Stimulated activated CD4-positive, alpha-beta T cell treated with anti-CD3 and anti-CD28 coated beads, Interleukin-1b, Interleukin-23, amount 100 ng/mL, for 24 hours (primary cell): ENCODE measurements at places on chromosomes 5 and 9.

- no peak for DNase-seq
These were observed 233.3 kb downstream of the BNC2 start for GRCh38 chr9:16637218-16637617.

DNA sequence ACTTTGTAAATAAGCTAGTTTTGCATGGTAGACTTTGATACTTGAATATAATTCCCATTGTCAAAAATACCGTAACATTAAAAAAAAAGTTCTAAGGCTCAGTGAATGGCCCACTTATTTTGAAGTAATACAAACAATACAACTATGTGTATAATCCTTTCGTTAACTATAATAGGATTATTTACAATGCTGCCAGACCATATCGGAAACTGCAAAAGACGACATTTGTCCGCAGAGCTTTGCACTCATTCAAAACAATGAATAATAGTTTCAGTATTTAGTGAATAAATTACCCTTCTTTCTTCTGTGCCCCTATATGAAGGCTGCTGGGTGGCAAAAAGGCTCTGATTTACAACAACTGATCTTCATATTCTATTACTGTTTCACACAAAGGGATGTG is 121.8 kb downstream of the DROSHA start:
- DNase-seq: no peak

GRCh38 chr9:127778280-127779135 is at the start of gene SH2D3C:
Gene SH2D3C (minus strand): TSS chr9:127778666. CDS start chr9:127778627, 39 bp downstream.
- no peak for DNase-seq

DNA sequence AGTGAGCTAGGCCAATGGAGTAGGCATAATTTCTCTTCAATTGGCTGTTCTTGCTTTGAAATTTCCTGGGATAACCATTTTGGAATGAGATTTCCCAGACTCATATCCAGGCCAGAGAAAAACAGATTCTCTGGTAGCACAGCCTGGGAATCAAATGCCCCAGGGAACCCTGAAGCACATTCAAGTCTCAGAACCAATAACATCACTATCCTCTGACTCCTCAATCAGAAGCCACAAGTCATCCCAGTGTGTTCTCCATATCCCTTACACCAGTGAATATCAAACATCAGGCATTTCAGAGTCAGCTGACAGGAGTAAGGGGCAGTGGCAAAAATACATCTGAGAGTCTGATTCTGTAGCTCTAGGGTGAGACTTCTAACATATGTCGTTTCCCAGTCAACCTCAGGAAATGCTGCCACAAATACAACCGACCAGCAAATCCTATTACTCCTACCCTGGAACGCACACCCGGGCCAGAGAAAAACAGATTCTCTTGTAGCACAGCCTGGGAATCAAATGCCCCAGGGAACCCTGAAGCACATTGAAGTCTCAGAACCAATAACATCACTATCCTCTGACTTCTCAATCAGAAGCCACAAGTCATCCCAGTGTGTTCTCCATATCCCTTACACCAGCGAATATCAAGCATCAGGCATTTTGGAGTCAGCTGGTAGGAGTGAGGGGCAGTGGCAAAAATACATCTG is 537.7 kb upstream of the NMUR2 start:
- DNase-seq: no peak

DNA sequence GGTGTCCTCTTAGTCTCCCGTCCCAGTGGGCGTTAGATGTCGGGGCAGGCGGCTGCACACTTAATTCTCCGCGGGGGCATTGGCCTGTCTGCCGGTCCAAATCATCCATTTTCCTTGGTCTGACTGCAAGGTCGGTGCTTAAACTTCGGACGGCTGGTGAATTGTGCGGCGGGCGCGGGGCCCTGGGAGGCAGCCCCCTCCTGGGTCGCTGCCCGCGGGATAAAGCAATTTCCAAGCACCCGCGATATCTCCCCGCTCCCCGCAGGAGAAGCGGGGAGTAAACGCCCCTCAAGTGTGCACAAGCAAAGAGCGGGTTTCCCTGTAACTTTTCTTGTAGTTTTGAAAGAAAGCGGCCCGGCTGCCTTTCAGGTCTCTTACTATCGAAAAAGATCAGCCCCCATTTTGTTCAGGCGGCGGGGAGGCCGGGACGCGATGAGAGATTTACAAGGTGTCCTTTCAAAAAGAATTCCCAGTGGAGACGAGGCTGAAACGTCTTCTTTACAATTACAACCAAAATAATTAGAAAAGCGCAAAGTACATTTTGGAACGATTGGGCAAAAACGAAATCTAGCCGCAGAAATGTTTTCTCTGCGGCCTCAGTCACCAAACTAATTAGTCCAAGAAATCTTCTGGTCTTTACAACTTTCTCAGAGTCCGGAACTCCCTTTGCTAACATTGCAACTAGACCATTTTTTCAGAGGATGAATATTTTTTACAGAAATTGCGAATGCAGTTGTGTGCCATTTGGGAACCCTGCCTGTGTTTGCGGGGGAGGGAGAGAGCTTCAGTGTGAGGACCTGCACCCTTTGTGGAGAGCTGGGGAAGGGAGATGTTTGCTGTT is 1.8 kb downstream of the IRX1 start:
- no peak for DNase-seq

- no peak for DNase-seq
These were observed 172.3 kb downstream of the GNA14 start for GRCh38 chr9:77475641-77476473.
